ENCODE measurements at places on chromosomes 3 and 15.

DNA sequence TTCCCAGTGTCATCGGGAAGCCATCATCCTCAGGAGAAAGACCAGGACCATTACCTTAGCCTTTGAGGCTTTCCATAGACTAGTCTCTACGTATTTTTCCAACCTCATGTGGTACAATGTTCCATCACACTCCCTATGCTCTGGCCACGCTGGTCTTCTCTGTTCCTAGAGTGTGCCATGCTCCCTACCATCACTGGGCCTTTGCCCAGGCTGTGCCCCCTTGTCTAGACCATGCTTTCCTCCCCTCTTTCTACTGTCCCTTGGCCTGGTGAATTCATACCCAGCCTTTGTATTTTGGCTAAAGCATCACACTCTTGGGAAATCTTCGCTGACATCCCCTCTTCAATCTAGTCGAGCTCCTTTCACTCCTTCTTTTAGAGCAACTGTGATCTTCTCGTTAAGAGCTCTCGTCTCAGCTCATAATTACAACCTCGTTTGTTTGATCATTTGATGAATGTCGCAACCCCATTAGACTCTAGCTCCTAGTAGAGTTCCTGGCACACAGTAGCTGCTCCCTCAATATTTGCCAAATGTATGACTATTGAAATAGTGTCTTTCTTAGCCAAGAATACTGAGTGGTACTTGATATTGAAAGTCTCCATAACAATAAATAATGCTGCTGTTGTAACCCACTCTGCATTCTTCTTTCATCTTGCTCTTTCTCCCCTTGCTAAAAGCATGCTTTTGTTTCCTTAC lies 100.2 kb upstream of the FAM3D start:
- DNase-seq = no peak

- DNase-seq = no peak
Observed at GRCh38 chr3:183073839-183074238, 25.5 kb downstream of the MCCC1 start.

DNA sequence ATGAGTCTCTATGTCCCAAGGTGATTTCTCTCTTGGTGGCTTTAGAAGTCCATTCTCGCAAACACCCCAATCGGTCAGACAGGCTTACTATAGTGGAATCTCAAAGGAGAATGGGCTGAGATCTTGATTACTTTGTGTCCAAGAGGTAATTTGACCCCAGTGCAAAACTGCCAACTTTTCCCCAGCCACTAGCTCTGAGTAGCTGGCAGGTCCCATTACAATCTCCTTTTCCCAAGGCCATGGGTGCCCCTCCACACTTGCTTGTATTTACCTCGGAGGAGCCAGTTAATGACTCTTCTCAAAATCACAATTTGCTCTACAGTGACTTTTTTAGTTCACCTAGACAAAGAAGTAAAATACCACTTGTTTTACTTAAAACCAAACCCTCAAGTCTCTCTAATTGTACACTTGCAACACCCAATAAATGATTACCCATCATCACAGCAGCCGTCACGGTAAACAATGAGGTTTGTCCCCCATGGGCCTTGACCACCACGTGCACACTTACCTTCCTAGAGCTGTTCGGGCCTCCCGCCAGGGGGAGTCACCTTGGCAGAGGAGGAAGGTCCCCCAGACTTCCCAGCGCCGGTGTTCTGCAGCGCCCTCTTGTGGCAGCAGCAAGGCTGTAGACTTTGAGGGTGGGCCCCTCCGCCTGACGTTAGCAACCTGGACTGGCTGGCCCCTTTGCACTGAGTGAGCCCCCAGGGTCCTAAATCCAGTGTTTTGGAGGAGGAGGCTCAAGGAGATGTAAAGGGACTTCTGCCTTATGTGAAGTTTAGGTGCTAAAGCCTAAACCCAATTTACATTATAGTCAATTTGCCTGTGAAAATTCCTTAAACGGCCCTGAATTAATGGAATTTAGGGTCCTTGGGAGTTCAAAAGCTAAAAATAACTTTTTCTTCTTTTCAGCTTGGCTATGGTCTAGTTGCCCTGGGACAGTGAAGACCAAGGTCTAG lies 18.7 kb upstream of the HDAC11 start:
- no peak for DNase-seq

- no peak for DNase-seq
Observed at GRCh38 chr15:75313116-75313845, 22.6 kb upstream of the COMMD4 start.

- DNase-seq = no peak
Observed at GRCh38 chr15:92612891-92613290, 42.7 kb downstream of the FAM174B start.

- DNase-seq = no peak
Observed at GRCh38 chr3:155995525-155996370, 124.6 kb upstream of the KCNAB1 start.

DNA sequence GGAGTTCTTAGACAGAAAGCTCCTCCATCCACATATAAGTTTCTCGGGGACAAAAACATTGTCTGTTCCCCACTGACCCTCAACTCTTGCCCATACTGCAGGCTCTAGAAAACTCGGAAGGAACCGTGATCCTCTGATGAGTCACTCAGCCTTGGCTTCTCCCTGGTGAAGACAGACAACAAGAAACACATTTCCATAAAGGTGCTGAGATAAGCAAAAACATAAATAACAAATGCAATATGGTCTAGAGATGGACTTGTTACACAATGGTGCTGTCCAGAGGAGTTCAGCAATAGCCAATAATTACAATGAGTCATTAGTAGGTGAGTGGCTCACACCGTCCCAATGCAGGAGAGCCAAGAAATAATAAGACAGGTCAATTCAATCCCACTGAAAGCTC lies 43.7 kb downstream of the MAGI1 start:
- DNase-seq = no peak

- DNase-seq = no peak
Observed at GRCh38 chr3:169811631-169812331, 889 bp upstream of the LRRIQ4 start.

- no peak for DNase-seq
Observed at GRCh38 chr3:107710851-107711250, 188.1 kb downstream of the BBX start.

DNA sequence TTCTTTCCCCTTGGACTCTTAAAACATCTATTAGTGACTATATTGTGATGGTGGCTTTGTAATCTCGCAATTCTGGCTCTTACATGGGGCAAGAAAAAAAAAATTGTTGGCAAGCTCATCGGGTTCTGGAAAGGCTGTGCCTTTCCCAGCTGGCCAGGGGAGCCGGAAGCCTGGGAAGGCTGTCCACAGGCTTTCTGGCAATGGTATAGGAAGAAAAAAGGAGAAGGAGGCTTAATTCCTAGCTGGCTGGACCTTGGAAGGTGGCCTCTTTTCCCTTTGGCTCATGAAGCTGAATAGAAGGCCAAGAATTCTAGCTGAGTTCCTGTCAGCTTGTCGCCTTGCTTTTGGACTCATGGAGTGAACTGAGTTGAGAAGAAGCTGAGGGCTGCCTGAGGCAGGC lies 243.5 kb upstream of the SEMA6D start:
- no peak for DNase-seq

DNA sequence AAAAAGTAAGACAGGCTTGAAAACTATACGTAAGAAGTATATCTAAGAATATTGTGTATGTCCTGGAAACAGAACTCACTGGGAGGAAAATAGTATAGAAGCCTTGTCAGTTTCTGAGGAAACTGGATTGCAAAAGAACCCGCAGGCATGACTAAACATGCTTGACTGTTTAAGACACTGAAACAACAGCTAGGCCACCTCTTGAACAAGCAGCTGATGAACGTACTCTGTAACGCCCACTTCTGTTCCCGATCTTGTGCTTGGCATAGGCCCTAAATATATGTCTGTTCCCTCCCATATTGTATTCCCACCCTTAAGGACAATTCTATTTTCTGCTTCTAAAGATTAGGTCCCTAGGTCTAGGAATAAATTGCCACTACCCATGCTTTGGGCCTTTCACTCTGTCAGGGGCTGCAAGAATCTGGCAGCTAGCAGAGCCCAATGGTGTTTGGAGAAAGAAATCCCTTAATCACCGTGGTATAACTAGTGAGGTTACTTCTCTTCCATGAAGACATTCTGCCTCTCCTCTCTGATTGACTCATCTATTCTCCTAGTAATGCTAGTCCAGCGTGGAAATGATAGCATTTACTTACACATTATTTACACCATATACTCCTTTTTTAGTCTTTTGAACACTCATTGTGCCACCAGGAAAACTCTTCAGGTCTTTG lies 46.2 kb downstream of the CD200 start:
- DNase-seq = no peak

DNA sequence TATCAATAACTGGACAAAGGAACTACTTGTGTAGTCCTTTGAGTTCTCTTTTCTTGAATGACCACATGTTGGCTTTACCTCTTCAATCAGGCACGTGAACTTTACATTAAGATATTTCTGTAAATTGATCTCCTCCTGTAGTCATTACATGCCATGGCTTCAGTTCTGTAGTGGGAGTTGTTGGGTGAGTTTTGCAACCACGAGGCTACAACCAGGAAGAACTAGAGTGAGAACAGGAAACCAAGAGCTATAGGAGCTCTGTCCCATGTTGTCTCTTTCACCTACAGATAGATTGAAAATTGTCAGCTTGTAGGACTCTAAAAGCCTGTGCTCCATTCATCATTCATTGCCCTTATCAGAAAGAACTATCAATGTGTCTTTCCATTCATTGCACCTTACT lies 2.0 kb downstream of the RSRC1 start:
- DNase-seq = no peak

DNA sequence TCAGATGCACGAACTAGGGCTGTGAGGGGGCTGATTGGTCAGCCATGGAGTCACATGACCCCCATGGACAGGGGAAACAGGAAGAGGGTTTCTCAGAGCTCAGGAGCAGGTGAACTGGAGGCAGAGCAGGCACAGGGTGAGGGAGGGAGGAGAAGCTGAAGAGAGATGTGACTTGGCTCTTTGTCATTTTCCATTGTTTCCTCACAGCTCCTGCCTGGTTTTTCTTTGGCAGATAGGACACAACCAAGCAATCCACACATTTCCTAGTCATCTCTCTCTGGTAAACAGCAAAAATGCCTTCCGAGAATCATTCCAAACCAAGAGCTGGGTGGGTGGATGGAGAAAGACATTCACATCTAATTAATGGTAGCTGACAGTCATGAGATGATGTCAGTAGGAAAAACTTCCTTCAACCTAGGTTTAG lies 43.4 kb upstream of the LMCD1 start:
- no peak for DNase-seq

DNA sequence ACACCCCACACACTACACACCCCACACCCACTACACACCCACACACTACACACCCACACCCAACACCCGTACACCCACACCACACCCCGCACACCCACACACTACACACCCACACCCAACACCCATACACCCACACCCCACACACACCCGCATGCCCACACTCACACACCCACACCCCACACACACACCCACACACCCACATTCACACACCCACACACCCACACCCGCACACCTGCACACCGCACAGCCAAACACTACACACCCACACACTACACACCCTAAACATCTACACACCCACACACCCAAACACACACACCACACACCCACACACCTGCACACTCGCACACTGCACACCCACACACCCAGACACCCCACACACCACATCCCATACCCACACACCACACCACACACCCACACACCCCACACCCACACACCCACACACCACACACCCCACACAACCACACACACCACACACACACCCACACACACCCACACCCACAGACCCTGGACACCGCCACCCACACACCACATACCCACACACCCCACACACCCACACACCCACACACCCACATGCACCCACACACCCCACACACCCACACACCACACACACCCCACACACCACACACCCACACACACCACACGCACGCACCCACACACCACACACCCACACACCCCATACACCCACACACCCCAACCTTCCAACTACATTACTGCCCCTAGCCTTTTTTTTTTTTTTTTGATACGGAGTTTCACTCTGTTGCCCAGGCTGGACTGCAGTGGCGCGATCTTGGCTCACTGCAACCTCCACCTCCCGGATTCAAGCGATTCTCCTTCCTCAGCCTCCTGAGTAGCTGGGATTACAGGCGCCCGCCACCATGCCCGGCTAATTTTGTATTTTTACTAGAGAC lies 16.9 kb downstream of the CEP19 start:
- DNase-seq = no peak

DNA sequence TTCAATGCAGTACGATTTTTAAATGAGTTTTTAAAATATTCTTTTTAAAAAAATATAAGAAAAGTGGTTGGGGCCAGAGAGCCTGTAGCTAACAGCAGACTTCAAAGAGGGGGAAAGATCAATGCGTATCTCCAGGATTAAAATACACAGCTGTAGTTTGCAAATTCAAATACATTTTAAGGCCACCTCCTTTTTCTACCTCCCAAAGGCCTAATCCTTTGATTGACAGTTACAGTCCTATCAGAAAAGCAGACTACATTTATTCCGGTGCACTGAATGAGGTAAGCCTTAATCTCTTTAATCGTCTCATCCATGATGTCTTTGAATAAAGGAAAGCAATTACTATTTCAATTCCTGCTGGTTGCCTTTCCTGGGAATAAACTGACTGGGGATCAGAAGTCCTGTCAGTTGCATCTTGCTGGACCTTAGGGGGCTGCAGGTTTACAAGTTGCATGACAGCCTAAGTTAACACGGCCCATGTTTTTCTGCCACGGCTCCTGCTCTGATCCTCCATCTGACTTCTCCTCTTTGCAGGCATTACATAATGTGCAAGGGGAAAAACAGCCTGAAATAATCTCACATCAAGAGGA lies 51.7 kb downstream of the CADPS start:
- DNase-seq = no peak

DNA sequence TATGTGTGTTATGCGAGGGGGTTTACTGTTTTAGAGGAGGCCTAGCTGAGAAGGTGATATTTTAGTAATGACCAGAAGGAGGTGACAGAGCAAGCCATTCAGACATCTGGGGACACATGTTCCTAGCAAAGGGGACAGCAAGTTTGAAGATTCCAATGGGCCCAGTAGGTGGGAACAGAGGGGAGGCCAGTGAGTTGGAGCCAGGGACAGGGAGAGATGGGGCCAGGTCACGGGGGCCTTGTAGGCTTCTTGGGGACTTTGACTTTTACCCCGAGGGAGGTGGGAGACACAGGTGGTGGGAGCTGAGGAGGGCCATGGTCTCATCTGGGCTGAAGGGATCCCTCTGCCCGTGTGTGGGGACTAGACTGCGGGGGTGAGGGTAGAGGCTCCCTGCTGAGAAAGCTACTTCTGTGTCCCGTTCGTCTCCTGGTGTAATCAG lies 72.5 kb downstream of the MGLL start:
- DNase-seq = no peak

- DNase-seq = no peak
Observed at GRCh38 chr3:29416514-29416913, 135.6 kb downstream of the RBMS3 start.

DNA sequence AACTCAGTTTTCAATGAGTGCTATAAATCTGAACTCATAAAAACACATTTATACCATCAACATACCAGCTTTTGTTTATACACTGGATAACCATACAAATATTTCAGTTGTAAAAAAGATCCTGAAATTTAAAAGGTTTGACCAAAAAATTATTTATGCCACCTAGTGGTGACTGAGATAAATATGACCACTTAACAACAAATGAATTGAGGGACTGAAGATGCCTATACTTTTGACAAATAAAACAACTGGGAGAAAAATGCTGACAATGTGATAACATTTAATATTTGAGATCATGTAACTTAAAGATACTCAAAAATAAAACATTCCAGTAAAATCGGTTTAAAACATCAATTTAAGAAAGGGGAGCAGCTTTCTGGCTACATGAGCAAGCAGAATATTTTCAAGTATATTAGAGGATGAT lies 30.4 kb downstream of the ATG3 start:
- DNase-seq = peak; percentile 5

GRCh38 chr15:74188216-74188615 lies 14.4 kb downstream of the STRA6 start:
- no peak for DNase-seq
